ENCODE measurements at places on chromosomes 3 and 15. TPM values are rescaled to one million over a fixed set of nuclear protein-coding genes. Genes with fewer than 3 reads are reported as not detected.

The DAZL gene
- not detected for total RNA-seq

The ACAN gene
- total RNA-seq: 0.05 TPM

The MAN2C1 gene
- total RNA-seq: 220 TPM

The INSYN1 gene
- 5.8 TPM for total RNA-seq

The LRRIQ4 gene
- not detected for total RNA-seq

The PFKFB4 gene
- 11.3 TPM for total RNA-seq

The CHRM5 gene
- not detected for total RNA-seq

The ZDHHC23 gene
- total RNA-seq: 8.1 TPM

Measured in type B pancreatic cell (in vitro differentiated cells).